ENCODE measurements at places on chromosomes 2 and 18.

GRCh38 chr2:238358769-238359168 lies 38.5 kb downstream of the TRAF3IP1 start:
- no peak for DNase-seq

DNA sequence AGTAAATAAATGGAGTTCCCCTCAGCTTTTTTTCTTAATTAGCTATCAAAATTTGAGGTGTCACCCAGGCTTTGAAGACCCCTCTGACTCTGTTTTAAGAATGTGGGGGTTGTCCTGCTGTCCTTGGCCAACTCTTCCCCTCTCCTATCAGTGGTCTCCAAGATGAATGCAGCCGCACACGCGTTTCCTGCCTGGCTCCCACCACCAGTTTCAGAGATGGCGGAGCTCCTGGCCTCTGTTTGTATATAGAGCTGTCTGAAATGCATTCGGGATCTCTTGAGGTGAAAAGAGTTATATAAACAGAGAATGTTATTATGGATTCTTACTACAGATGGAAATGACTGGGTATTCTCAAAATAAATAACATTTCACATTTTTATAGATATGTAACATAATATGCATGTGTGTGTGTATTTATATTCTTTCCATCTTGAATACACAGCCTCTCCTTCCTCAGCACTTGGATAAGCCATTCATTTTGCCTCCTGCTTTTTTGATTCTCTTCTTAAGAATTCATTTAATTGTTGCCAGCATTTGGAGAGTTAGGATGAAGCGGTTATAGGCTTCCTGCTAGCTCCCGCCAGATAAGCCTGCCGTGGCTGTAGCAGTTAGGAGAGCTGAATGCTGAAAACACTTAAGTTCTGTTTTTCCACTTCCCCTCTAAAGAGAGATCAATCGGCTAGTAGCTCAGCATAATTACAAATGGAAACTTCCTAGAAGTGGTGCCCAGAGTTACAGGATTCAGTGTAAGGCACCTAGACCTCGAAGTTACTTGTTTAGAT lies 659.3 kb upstream of the FANCL start:
- DNase-seq = no peak

DNA sequence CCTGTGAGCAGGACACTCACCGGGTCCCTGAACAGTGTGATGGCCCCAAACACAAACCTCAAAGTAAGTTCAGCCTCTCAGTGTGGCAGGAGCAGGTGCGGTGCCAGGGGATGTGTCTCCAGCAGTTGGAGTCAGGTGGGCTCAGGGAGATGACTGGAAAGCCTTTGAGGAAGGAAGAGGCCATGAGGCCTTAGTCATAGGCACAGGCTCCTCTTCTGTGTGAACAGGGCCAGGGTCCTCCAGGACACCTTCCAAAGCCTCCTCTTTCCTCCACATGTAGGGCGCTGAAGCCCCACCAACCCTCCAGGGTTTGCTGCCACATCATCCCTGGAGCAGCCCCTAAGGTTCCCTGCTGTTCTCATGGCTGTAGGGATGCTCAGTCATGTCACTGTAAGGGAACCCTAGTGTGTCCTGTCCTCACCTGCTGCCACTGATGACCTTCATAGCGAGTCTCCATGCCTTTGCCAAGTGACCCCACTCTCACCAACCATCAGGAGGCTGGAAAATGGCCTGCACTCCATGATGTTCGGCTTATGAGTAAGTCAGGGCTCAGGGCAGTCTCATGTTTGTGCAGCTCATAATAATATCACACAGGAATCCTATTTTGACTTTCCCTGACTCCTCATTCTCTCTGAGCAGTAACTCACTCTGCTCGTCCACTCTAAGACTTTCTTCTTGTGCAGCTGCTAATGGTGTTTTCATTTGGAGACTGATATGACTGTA lies 1152.9 kb downstream of the RPIA start:
- DNase-seq = no peak

GRCh38 chr2:217935901-217936684 lies 66.7 kb downstream of the TNS1 start:
- DNase-seq = no peak

GRCh38 chr18:60599267-60599666 lies 226.7 kb upstream of the MC4R start:
- no peak for DNase-seq

GRCh38 chr2:47006374-47007222 lies 91.0 kb upstream of the MCFD2 start:
- DNase-seq = no peak

GRCh38 chr2:59276033-59276432 lies 1034.9 kb upstream of the FANCL start:
- no peak for DNase-seq

GRCh38 chr18:45954070-45954934 lies 12.8 kb downstream of the EPG5 start:
- no peak for DNase-seq

DNA sequence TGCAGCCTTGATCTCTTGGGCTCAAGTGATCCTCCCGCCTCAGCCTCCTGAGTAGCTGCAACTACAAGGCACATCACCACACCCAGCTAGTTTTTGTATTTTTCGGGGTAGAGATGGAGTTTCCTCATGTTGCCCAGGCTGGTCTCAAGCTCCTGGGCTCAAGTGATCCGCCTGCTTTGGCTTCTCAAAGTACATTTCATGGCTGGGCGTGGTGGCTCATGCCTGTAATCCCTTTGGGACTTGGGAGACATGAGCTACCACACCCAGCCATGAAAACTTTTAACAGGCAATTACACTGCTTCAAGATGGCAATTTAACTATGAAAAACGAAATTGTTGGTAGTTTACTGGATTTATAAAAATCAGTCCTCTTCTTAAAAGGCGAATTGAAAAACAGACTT lies 69.7 kb downstream of the MEP1B start:
- no peak for DNase-seq

DNA sequence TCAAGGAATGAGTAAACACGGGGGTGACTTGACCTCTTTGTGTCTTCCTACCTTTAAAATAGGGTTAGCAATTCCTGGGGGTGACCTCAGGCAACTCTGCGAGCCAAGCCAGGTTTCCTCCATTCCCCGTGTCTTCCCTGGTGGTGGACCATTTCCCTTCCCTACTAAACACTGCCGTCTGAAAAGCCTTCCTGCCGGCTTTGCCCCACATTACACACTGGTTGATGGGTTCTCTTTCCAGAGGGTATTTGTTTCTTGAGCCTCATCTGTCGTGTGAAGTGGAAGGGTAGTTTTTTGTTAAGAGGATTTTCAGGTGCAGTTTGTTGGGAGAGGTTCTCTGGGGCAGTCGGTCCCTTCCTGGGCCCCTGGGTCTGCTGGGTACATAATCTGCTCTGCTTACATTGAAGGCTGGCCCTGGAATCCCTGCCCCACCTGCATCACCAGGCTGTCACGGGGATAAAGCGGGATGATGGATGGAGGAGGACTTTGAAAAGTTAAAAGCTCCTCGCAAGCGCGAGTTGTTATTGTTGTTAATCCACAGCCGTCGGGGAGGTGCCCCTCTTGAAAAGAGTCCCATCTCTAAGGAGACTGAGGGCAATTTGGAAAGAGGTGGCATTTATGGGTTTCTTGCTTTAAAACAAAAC lies 175.4 kb upstream of the SPRED2 start:
- DNase-seq = no peak

GRCh38 chr2:215847718-215848117 lies 165.6 kb downstream of the MREG start:
- DNase-seq = no peak

- no peak for DNase-seq
These were observed 11.6 kb upstream of the DYNC2LI1 start for GRCh38 chr2:43762286-43762685.

- no peak for DNase-seq
These were observed 93.6 kb downstream of the SCN9A start for GRCh38 chr2:166282154-166282553.

DNA sequence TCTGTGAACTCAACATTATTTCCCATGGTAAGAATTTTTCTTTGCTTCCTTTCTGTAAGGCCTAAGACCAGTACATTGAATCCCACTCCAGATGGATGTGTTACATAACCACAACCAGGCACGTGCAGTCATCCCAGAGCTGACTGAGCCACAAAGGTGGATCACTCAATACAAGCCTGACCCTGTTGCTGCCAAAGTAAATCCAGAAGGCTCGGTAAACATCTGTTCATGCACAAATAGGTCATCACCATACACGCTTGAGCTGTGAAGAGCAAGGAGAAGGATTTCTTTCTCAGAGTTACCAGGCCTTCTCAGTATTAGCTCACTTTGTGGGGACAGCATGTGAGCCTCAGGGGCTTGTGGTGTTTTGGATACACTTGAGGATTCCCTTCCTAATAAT lies 791.4 kb upstream of the FANCL start:
- DNase-seq = no peak

GRCh38 chr2:27182346-27182745 lies 29.5 kb upstream of the ATRAID start:
- DNase-seq = no peak

DNA sequence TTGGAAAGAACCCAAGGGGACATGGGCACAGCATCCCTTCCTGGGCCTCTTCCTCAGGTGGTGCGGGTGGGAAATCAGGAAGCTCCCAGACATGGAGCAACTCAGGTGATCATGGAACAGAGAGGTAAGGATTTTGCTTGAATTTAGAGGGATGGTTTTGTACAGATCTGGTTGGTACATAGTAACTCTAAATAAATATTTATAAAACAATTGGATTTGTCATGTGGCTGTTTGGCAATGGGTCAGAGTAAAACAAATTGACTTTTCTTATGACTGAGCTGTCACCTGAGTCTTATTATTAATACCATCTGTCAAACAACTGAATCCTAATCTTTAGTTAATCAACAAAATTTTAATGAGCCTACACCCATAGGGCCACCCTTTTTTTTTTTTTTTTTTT lies 19.4 kb upstream of the TMEM178A start:
- no peak for DNase-seq

DNA sequence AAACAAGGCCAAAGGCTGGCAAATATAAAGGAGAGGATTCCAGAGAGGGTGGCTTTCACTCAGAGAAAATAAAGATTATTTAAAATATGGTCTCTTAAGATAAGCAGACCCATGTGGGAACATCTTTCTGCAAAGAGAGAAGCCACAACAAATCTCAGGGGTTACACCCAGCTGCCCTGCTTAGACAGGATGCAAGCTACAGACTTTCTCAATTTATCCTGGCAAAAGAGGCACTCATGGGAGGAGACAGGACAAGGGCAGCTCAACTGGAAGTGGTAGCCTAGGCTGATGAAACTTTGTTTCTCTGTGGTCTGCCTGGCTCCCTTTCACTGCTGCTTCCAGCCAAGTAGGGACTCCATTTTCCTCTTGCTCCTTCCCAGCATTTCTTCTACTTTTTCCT lies 25.9 kb upstream of the SULT1C4 start:
- DNase-seq = no peak

GRCh38 chr2:226664140-226664539 lies 135.5 kb downstream of the IRS1 start:
- no peak for DNase-seq

- DNase-seq = no peak
These were observed 41.1 kb upstream of the GPR155 start for GRCh38 chr2:174527959-174528358.

DNA sequence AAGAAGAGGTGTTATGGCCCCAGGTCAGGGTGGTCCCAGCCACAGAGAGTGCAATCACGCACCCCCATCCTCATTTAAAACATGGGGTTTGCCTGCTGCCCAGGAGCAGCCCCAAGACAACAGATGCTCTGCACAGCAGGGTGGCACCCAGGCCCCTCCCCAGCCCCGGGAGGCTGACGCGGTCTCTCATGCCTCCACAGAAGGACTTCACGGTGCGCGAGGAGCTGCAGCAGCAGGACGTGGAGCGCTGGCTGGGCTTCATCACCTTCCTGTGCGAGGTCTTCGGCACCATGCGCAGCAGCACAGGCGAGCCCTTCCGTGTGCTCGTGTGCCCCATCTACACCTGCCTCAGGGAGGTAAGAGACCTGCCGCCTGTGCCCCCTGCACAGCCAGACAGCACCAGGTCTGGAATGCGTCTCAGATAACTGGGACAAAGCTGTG lies 133.7 kb downstream of the SMAD7 start:
- DNase-seq = no peak

DNA sequence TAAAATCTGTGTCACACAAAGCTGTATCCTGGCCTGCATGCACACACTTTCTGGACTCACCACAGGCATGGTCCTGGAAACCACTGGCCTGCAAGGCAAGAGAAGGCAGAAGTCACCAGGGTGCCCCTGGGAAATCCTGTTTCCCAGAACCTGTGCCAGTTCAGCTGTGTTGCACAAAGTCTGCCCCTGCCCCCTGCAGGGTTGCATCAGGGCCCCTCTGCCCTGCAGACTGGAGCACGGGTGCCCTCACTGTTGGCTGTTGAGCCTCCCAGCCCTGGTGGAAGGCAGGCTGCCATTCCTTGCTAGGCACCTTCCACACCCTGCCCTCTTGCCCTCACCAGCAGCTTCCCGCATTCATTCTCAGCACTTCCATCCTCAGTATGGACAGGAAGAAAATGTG lies 18.0 kb upstream of the TUBB6 start:
- no peak for DNase-seq

DNA sequence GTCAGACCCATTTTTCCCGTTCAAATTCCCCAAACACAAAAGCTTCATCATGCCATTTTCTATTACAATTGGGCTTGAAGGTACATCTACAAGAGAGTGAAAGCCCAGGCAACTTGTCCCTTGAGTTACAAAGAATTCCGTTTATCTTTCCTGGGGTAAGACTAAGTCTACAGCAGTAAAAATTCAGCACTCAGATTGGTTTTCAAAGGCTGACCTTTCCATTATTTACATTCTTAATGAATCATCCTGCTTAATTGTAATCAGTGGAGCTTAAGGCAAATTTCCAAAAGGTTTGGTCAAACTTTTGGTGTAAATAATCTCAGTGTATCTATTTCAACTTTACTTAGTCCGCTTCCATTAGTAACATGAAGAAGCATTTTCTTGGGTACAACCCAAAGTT lies 33.4 kb upstream of the ST3GAL5 start:
- DNase-seq = no peak

All from foreskin melanocyte (primary cell).